Stimulated activated CD4-positive, alpha-beta T cell treated with anti-CD3 and anti-CD28 coated beads, Interleukin-15, amount 100 ng/mL, for 24 hours (primary cell): ENCODE measurements at places on chromosomes 2 and 18.

DNA sequence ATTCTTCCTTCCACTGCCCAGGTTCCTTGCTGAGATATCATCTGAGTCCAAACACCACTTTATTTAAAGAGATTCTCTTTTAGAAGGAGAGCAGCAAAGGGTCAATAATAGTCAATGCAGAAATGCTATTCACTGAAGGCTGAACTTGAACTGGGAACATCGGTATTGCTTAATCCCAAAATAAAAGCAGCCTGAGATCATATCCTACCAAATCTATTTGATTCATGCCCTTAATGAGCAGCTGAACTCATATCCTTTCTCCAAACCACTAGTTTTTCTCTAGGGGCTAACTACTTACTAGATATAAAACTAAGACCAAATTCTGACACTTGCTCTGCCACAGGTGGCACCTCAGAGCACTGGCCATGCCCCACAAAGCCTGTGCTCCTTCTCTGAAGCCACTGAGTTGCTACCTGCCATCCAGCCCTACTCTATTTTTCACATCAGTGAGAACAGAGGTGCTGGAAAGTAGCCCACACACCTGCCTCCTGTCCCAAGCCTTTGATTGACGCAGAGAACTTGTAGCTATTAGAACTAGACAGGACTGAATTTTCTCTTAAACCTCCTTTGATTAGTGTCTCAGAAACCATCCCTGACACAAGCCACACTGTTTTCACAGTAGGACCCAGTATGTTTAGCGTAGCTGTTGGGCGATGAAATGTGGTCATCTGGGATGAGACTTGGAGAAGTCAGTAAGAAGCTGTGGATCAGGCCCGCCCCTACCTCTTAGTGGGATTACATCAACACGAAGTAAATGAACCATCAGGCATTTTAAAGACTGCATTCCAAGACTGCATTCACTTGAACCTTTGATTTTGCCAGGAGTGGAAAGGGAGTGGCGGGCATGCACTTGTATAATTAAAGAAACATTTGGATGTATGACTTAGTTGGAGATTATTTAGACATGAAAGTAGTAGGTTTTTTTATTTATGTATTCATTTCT, 124.3 kb downstream of the RBMS1 start:
- DNase-seq = no peak

DNA sequence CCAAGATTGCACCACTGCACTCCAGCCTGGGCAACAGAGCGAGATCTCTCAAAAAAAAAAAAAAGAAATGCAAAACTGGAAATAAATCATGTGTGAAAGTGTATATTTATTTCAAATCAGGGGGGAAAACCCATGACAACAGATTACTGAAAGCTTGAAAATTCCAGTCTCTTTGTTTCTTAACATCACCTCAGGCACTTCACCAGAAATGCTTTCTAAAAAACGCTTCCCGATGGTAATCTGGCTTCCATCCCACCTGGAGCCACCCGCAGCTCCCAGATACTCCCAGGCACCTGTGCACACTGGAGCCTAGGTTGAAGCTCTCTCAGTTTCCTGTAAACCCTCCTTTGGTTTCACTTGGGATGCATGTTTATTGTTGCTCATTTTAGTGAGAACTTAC, 7.2 kb upstream of the ITGB6 start:
- DNase-seq = no peak

DNA sequence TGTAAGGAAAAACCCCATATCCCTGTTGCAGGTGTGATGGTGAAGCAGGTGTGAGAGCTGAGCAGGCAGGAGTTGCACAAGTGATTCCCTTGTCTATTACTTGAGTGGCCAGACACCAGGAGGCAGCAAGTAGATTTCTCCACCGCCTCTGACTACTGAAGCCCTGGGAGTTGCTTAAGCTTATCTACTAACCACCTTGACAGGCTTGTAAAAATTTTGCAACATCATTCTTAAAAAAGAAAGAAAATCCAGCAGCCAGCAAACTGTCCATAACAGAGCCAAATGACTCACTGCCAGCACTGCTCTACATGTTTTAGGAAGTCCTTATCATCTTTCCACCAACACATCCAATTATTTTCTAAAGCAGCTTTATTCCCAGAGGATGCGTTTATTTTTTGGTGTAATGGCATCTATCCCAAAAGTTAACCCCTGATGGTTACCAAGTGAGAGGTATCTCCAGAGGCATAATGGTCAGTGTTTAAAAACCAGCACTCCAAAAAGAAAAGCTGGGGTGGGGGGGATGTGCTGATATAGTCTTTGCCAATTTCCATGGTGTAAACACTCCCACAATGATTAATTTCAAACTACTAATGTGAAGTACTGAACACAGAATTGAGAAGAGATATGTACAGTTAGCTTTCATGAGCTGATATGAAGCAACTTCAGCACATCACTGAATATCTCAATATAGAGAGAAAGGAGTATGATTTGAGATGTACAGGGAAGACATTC, 16.3 kb upstream of the GPR39 start:
- no peak for DNase-seq

- DNase-seq = no peak
Measured at GRCh38 chr2:6605836-6606505, 259.7 kb downstream of the CMPK2 start.
